ENCODE measurements at places on chromosomes 3 and 15. TPM values are rescaled to one million over a fixed set of nuclear protein-coding genes. Genes with fewer than 3 reads are reported as not detected.
A peak's percentile ranks its signal among the peaks of the same experiment; 100 is the strongest.

GRCh38 chr3:4751502-4752101 is 227.6 kb upstream of the BHLHE40 start:
- DNase-seq: no peak

THAP10 gene
- not detected for total RNA-seq

DNA sequence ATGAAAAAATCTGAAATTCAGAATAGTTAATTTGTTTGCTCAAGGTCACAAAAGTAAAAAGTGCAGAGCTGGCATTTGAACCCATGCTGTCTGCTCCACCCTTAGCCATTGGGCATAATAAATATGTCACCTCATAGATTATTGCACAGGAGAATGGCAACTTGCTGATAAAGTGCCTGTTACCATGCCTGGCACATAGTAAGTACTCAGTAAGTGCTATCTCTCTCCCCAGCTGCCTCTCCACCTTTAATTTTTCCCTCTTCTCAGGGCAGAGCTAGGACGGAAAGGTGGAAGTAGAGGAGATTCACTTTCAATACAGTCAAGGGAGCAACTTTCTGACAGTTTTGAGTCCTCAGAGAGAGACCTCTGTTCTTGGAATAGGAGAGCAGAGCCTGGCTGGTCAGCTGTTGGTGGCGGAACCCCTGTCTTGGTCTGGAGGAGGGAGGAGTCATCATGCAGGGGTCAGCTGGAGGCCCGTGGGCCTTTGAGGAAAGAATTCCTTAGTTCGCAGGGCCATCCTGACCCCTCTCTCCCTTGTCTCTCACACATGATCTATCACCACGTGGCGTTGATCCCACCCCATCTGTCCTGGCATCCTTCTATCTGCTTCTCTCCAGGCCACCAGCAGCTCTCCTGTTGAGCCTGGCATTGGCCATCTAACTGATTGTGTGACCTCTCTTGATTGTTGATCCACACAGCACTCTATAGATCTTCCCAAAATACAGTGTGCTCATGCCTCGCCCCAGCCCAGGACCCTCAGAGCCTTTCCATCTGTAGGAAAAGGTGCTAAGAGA is 149.3 kb downstream of the RPLP1 start:
- DNase-seq: no peak

AMOTL2 gene
- total RNA-seq: not detected

- no peak for DNase-seq
Observed at GRCh38 chr3:124935264-124935663, 713 bp upstream of the MUC13 start.

- DNase-seq: peak; percentile 33
Observed at GRCh38 chr3:16546186-16547010, 32.9 kb upstream of the RFTN1 start.

GRCh38 chr15:75346796-75347221 is at the start of gene NEIL1:
Gene NEIL1 (plus strand): TSS chr15:75347039. CDS start chr15:75348906, 1,867 bp downstream.
- no peak for DNase-seq

DNA sequence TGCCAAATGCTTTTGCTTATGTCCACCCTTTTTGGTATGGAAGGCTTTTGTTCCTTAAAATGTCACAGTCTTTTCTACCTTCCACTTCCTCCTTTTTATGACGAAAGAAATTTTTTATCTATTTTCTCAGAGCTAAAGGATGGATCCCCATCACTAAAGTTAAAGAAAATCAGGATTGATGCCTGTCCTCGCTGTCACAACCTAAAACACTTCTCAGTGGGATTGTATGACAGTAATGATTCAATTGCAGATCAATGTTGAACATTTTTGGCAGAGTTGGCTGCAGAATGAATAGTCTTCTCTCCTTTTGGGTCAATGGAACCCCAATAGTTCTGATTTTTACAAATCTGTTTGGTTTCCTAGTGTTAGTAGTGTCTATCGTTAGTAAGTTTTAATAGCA is 549.8 kb upstream of the ROBO2 start:
- no peak for DNase-seq

ZNF80 gene
- 1.6 TPM for total RNA-seq

USP50 gene
- not detected for total RNA-seq

DNA sequence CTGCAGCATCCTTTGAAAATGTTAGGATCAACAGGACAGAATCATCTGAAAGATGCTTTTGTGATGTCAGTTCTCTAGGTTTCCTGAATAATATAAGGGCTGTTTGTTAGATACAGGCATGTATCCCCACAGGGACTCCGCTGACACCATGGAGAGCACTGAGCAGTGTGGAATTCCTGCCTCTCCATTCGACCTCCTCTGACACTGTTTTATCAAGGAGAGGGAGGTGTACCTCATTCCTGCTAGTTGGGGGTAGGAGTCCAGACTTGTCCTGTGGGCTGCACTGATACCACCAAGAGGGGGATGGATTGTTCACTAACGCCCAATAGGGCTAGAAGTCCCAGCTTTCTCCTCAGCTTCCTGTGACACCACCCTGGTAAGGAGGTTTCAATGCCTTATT is 46.6 kb downstream of the LARS2 start:
- DNase-seq: no peak

GRCh38 chr3:177420651-177421480 is 223.6 kb upstream of the TBL1XR1 start:
- DNase-seq: no peak

TGM4 gene
- total RNA-seq: not detected

All from CD8-positive, alpha-beta T cell (primary cell).